ENCODE measurements at places on chromosomes 12 and 14.
A peak's percentile ranks its signal among the peaks of the same experiment; 100 is the strongest.

DNA sequence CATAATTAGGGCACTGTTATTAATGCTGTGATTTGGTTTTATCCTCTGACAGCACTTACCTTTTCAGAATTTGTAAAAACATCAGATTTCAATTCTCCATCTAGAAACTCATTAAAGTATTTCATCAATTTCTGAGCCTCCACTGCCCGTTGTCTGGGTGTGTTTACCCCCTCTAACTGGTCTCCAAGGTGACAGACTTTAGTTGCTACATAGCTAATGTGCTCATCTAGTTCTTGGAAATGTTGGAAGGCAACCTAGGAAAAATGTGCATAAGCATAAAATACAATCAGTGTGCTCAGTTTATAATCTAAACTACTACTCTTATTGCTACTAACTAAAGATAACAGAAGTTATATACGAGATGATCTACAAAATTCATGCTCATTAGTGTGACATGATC, 24.6 kb downstream of the EXOC5 start:
- DNase-seq: no peak

GRCh38 chr14:56394826-56395530, 184.6 kb upstream of the TMEM260 start:
- DNase-seq: no peak

DNA sequence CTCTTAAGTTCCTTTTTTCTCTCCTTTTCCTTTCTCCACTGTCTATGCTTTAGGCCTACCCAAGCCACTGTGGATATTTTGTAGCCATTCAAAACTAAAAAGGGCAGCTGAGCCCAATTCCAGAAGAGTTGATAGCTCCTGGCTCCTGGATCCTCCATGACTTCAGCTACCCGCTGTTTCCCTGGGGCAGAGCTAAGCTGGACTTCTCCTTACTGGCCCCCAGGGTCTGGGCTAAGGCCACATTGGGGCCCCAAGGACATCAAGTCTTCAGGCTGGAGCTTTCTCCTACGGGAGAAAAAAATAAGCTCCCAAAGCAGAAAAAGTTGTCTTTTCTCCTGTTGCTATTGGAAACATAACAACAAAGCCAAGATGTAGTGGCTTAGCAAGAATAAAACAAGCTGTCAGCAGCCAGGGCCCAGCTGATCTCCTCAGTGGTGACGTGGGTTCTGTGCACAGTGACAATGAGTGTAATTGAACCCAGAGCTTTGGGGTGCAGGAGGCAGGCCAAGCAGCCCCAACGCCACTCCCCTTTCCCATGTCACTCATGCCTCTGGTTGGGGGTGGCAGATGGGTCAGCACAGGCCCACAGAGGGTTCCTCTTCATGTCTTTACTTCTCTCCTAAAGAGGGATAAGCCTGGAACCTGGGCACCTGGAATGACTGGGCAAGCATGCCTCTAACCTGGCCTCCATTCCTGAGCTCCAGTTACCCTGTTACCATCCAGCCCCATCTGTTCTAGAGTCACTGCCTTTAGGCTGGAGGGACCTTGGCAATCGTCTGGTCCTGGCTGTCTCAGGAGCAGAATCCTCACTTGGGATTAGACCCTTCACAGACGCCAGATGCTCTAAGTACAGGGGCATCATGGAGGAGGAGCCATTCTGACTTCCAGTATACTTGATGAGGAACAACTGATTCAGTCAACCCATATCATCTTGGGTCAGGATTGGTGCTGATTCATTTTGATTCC, 171.2 kb downstream of the ZFP36L1 start:
- no peak for DNase-seq

DNA sequence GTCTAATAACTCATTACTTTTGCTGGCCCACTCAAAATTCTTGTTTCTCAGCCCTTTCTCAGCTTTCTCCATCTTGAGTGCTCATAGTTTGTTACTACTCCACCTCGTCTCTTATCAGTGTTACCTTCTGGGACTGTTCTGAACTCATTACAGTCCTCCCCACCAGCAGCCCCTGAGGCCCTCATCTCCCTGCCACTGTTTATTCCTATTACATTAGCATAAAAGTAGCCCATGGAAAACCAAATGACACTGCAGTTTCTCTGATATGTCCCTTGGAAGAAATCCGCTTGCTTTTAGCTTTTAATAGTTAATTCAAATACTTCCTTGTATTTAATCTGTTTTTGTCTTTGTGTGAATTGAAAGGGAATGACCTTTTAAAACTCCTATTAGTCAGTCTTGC, 7.6 kb downstream of the AKAP6 start:
- no peak for DNase-seq

- no peak for DNase-seq
These were observed 181.3 kb downstream of the KIF26A start for GRCh38 chr14:104319491-104320241.

- no peak for DNase-seq
These were observed 305.9 kb upstream of the AMIGO2 start for GRCh38 chr12:47385653-47386052.

- no peak for DNase-seq
These were observed 240.6 kb downstream of the SLC25A21 start for GRCh38 chr14:36931791-36932190.

DNA sequence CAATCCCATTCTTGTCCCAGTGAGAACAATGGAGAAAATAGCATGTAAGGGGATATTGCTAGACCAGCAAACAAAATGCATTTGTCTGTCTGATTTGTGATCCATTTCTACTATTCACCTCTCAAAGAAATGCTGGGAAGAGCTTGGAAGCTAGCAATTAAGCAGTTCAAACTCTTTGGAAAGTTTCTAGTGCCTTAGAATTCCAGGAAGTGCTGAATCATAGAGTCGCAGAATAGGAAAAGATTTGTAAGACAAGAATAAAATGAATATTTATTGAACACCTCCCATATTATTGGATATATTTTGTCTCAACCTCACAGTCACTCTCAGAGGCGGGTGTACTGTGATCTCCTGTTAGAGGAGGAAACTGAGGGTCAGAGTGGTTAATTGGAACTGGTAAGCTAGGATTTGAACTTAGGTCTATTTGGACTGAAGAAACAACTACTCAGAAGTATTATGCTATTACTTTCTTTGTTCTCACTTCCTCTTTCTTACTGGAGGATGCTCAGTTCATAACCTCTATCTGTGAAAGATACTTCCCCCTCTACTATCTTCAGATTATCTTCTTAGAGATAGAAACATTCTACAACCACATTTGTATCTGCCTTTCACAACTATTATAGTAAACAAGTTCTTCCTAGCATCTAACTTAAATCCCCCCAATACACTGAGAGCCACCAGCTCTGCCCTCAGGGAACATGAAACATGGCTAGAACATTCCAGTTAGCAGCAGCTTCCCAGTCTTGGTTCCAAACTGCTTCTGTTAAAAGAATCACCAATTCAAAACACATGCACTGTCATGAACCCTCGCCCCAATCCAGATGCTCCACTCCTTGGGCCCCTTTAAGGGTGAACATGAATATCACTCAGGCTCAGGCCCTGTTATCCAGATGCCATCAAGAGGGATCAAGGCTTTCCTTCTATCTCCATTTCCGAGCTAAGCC, 64.2 kb downstream of the DRAM1 start:
- no peak for DNase-seq

DNA sequence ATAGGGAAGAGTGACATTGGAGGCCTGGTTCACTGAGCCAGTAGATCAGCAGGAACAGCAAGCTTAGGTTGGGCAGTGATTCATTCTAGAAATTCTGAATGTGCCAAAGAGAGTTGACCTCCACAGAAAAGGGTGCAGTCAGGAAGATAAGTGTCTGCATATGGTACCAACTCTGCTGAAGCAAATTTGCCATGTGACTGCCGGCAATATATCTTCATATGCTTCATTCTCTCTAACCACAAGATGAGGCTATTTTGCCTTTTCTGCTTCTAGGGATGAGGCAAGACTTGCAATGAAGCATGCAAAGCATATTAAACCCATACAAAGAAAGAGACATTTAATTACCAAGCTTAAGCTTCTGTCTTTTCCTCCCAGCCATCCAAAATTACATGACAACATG, 13.6 kb downstream of the CCDC198 start:
- no peak for DNase-seq

DNA sequence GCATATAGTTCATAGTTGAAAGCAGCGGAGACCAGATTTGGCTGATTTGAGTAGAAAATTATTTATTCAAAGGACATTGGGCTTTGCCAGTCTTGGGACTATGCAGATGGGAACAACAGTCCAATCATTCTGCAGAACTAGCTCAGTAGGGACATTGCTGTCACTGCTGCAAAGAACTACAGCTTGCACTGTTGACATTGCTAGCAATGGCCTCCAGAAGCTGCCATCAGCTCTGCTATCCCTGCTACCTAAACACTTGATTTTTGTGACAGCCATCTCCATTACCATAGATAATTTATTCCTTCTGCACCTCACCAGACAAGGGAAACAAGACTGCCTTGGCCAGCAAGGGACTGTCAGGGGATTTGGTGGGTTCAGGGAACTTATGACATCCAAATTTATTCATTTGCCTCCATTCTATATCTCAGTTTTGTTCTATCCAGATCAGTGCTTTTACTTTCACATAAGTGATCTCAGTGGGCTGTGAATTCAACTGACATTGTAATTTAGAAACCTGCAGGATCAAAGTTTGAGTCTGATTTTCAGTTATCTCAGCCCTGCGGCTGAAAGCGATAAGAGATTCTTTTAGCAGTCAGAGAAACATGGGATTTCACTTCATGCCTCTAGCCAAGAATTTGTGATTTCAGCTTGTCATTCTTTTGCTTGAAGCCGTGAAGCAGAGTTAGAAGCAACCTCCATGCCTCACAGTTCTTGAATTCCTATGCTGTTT, 136.7 kb upstream of the FBXO33 start:
- no peak for DNase-seq

DNA sequence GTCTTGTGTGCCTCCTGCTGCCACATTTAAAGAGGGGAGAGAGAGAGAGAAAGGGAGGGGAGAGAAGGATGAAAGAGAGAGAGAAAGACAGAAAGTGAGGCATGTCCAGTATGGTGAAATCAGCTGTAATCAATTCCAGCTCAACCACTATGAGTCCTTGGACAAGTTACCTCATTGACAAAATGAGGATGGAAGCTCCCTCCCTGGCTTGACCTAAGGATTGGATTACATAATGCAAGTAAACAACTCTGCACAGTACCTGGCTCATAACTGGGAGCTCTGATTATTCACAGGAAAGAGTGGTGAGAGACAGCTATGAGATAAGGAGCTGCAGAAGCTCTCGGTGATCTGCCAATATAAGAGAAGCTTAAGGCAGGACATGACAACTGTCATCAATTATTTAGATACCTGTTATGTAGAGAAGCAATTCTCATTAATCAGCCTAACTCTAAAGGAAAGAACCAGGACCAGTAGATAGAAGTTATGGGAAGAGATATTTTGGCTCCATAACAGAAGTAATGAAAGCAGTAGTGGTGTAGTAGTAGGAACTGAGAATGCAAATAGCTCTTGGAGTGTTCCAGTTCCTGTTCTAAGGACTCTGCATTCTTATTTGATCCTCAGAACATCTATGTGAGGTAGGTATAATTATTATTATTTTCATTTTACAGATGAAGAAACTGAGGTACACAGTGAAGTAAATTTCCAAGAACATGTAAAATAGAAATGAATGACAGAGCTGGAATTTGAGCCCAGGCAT, 791.6 kb downstream of the DIO2 start:
- no peak for DNase-seq

DNA sequence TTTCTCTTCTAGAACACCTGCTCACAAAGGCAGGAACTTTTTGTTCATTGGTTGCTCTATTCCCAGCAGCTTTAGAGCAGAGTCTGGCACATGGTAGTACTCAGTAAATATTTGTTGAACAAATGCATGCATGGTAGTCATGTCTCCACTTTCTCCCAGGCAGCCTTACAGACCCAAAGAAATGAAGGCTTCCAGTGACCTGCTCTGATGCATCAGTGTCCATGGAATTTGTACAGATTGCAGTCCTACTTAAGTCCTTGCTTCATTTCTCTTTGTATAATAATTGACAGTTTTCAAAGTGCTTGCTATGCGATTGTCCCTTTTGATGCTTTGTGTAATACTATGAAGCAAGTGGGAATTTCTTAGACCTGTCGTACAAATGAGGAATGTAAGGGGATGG, 119.6 kb downstream of the DERA start:
- DNase-seq: no peak

GRCh38 chr12:29552994-29553748, 55.7 kb upstream of the OVCH1 start:
- DNase-seq: no peak

- DNase-seq: no peak
These were observed 18.8 kb upstream of the WDR20 start for GRCh38 chr14:102120888-102121287.

DNA sequence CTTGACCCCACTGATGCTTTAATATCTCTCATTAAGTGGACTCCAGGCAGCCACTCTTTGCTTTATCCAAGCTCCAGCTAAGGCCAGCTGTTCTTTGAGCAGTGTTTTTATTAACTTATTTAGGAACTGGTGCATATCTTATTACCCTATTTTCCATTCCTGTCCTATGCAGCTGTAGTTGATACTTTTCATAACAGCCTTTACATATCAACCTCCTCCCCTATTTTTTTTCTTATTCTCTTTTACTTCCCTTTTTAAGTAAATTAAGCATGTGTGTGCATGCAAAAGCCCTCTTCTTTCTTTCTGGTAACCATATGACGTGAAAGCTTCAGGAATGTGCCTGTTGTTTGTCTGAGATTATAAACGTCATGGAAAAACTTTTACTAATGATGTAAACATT, 121.2 kb downstream of the PTPRQ start:
- no peak for DNase-seq

- DNase-seq: peak; percentile 87
These were observed 77.4 kb downstream of the SCARB1 start for GRCh38 chr12:124786061-124786964.

GRCh38 chr12:77559400-77560074, 271.2 kb upstream of the NAV3 start:
- no peak for DNase-seq

GRCh38 chr12:100020370-100020769, 35.6 kb upstream of the ANKS1B start:
- DNase-seq: no peak

GRCh38 chr14:55684956-55685584, 105.1 kb downstream of the KTN1 start:
- DNase-seq: no peak

GRCh38 chr14:65550779-65551643, 138.5 kb downstream of the FUT8 start:
- no peak for DNase-seq

DNA sequence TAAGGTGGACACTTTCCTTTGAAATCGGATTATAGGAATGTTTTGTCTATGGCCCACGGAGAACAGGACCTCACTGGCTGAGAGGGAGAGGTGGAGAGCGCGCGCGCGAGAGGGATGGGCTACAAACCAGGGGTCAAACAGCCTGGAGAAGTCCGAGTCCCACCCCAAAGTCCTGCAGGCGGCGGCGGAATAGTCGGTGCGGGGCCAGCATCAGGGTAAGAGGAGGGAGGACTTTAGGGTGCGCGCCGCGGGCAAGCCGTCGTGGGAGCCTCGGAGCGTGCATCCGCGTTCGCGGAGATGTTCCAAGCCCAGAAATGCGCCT, 3.3 kb upstream of the HOXC8 start:
- no peak for DNase-seq

- no peak for DNase-seq
These were observed 144.3 kb downstream of the MED13L start for GRCh38 chr12:116133149-116133548.

- no peak for DNase-seq
These were observed 32.6 kb upstream of the CD9 start for GRCh38 chr12:6167327-6168280.

Data from NCI-H1436 (cell line).